ENCODE measurements at places on chromosomes 16 and 17. TPM values are rescaled to one million over a fixed set of nuclear protein-coding genes. Genes with fewer than 3 reads are reported as not detected.

DHRS11 gene
- total RNA-seq: 16.9 TPM

GRCh38 chr17:45628019-45628418 lies 137.5 kb upstream of the PLEKHM1 start:
- no peak for DNase-seq

GRCh38 chr16:57424583-57424982 lies 20.0 kb downstream of the CCL17 start:
- DNase-seq: no peak

- DNase-seq: no peak
Measured at GRCh38 chr17:49151996-49152395, 19.4 kb downstream of the B4GALNT2 start.

GRCh38 chr16:54928016-54928356 lies 2.7 kb upstream of the IRX5 start:
- no peak for DNase-seq
